ENCODE measurements at places on chromosomes 12 and 14.
A peak's percentile ranks its signal among the peaks of the same experiment; 100 is the strongest.

DNA sequence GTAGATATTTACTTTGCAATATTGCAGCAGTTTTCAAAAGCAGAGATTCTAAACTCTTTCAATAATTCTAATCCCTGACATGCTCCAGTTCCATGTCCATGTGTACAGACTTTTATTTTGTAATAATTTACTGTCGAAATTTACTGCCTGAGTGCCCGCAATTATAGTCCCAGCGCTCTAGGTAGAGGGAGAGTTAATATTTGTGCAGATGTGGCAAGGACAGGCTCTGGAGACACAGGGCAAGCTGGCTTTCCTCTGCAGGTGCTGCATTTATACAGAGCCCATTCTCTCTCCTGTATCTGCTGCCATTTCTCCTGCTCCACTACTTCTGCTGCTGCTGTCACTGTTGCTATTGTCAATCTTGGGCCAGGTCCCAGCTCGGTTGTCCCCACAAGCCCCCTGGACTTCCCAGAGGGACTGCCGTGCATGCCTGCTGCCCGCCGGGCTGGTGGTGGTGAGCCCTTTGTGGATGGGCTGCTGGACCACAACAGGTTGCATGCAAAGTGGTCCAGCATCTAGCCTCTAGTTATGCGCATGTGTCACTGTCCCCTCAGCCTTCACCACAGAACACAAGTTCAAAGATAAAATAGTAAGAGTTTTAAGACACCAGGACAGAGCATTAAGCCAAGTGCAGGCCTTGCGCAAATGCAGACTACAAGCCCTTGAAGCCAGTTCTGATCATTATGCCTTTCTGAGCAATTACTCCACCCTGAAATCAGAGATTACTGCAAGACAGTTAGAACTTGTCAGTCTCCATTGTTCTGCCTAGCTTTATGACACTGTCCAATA, 40.8 kb upstream of the CSRP2 start:
- DNase-seq: no peak

- DNase-seq: no peak
These were observed 127.1 kb upstream of the CNTN1 start for GRCh38 chr12:40565029-40565633.

DNA sequence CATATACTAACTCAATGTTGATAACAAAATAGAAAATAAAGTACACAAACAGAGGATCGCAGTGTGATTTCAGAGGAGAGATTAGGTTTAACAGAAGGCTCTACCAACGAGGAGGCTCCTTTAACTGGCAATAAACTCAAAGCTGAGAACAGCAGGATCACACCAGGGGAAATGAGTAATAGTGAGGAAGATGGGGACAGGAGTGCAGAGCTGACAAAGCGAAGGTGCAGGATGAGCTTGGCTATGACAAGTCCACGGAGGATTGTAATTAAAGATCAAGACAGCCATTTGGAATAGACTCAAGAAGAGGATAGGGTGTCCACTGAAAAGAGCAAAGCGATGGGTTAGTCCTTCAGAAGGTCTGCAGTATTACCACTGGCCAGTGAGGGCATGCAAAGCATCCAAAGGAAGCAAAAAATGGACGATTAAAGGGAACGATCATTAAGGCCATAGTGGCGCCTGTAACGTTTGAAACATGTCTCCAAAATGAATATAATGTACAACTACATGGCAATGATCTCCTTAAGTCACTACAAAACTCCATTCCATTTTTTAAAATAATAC, 85.3 kb downstream of the GRIN2B start:
- DNase-seq: no peak

- no peak for DNase-seq
These were observed 74.7 kb downstream of the TRIM9 start for GRCh38 chr14:51020024-51020710.

DNA sequence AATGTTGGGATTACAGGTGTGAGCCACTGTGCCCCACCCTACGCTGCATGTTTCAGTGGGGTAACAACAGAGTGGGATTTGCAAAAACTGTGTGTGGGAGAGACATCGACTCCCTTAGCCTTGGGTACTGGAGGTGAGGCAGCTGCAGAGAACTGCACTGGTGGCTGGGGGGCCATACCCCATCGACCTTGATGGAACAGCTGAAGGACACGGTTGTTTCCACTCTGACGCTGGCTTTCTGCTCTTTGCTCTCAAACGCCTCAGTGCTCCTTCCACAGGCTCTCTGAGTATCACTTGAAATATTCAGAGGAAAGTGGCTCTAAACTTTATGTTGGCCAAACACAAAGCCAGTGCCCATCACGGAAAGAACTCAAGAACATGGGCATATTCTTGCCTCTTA, 30.8 kb upstream of the LRRC10 start:
- no peak for DNase-seq

GRCh38 chr14:90615517-90616060, 200.6 kb downstream of the TTC7B start:
- DNase-seq: no peak

- DNase-seq: no peak
These were observed 685 bp upstream of the MYL6B start for GRCh38 chr12:56151672-56152131.

GRCh38 chr12:111034886-111035577, 114.7 kb upstream of the MYL2 start:
- no peak for DNase-seq

GRCh38 chr14:67050896-67051295, 138.3 kb upstream of the GARIN2 start:
- DNase-seq: no peak

DNA sequence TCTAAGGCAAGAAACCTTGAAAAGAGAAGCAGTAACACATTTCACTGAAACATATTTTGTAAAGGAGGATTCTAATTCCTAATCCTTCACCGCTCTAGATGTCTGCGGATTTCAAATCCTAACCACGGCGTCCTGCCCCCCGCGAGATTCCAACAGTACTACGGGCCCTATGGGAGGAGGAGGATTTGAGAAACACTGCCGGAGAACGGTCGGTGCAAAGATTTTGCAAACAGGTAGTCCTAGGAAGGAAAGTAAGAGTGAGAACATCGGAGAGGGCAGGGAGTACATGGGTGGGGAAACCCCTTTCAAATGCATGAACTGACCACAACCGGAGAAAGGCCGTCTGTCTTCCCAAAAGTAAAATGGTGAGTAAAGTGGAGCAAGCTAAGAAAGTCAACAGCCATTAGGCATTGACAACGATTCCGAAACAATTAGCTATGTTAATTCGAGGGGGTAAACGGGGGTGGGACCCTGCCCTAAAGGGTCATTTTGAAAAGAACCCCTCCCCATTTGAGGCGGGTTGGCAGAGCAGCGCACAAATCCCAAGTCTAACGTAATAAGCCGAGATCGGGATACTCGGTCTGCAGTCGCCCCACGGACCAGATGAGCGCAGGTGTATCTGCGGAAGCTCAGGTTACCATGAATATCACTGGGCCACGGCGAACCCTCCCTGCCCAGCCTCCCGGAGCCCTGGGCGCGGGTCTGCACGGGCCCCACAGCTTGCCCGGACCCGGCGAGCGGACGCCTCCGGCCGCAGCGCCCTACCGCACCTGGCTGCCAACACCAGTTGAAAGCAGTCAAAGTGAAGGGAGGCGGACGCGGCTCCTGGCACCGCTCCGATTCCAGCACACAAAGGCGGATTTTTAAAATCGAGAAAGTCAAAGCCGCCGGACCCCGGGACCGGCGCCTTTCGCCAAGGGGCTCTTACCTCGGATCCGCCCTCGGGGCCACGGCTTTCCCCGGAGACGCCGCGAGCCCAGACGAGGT, 662 bp downstream of the EPS8 start:
- peak; percentile 44 for DNase-seq

DNA sequence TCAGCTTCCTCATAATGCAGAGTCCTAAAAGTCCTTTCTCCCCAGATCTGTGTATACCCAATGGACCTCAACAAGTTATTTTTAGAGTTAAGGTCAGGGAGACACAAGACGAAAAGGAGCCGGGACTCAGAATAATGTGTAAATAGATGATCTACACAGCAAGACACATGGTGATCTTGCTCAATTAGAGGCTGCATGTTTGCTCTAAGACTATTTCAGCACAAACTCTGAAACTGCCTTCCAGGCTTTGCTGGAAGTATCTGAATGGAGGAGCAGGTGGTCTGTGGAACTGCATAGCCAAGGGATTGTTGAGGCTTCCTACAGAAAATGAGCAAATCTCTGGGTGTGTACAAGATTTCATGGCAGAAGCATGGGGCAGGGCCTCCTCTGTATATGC, 80.8 kb downstream of the CRACR2A start:
- DNase-seq: no peak

DNA sequence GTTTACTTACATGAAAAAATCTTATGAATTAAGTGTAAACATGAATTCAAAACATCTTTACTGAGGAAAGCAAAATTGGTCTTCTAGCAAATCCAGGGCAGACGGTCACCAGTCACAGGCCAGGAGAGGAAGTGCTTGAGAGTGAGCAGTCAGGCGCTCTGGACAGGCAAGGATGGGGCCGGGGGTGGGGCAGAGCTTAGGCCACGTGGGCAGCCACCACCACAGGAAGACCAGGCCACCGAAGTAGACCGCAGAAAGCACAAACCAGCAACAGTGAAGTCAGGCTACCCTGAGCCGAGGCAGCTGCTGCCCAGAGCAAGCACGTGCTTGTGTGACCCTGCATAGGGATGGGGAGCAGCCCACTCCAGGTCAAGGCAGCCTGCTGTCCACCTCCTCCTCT, 33.5 kb downstream of the SLC6A12 start:
- no peak for DNase-seq

GRCh38 chr12:46389031-46389616, 16.6 kb upstream of the SLC38A2 start:
- DNase-seq: no peak

- no peak for DNase-seq
These were observed 8.5 kb downstream of the ZFP36L1 start for GRCh38 chr14:68784226-68784910.

GRCh38 chr14:76051717-76052465, 66.3 kb downstream of the IFT43 start:
- no peak for DNase-seq

GRCh38 chr14:103341250-103342129, 7.5 kb downstream of the EIF5 start:
- DNase-seq: no peak

GRCh38 chr14:104973135-104973384, 5.1 kb downstream of the AHNAK2 start:
- no peak for DNase-seq

DNA sequence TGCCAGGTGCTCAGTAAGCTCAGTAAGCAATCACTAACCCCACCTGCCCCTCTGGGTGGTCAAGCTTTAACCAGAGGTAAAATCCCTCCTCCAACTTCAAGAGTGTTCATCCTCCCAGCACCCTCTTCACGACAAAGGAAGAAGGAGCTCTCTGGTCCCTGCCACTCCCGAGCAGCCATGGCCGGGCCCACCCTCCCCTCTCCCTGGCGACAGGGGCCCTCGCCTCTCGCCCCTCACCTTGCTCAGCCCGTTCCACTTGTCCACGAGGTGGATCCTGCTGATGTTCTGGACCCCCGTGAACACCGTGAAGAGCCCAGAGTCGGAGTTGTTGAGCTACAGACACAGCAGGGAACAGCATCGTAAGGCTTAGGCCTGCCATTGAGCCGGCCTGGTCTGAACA, 52.0 kb downstream of the SCARB1 start:
- no peak for DNase-seq

DNA sequence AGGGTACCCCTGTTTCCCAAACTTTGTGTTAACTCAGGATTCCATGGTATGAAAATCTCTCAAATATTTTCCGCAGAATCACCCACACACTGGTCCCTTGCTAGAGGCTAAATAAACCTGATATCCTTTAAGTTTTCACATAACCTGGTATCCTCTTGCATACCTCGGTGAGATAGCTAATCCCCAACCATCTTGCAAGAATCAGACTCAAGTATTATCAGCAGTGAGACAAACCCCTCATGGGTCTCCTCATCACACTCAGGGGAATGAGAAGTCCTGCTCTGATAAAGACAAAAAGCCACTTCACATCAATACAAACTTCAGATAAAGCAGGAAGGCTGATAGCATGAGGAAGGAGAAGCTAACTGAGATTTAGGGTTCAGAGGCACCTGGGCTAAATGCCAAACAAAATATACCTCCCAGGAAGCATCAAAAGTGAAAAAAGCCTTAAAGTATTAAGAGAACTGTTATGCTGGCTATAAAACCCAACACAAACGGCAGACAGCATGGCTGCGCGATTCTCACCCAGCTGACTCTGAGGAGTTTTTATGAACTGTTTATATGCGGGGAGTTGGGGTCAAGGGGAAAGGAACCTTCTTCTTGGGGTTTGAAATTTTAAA, 96.5 kb downstream of the FOXN3 start:
- DNase-seq: no peak

DNA sequence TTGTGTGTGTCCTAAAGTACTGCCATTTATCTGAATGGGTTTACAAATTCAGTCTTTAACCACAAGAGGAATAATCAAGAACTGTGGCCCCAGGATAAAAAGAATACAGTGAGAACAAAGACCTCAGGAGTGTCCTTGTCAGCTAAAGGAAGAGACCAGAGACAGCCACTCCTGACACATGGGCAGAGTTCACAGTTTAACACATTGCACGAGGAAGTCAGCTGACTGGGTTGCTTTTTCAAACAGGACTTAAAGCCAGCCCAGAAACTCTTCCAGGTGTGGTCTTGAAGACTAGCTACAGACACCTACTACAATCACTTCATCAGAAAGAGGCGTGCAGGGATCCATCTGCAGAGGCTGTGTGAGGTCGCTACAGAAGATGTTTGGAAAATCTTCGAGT, 42.8 kb downstream of the GNS start:
- no peak for DNase-seq

- DNase-seq: no peak
These were observed 16.2 kb downstream of the PXN start for GRCh38 chr12:120249266-120249874.

DNA sequence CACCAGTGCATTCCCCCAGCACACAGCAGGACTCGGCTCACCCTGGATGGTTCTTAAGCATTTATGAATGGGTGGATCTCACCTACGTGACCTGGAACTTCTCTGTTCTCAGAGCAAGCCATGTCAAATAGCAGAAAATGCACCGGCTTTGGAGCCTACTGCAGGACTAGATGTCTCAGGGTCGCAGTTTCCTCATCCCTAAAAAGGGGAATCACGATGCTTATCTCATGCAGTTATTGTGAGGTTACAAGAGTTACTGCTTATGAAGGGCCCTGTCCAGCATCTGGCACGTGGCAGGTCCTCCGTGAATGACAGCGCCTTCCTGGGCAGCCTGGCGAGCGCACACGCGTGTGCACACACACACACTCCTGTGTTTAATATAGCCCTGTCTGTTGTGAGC, 128.5 kb downstream of the ETV6 start:
- DNase-seq: no peak

DNA sequence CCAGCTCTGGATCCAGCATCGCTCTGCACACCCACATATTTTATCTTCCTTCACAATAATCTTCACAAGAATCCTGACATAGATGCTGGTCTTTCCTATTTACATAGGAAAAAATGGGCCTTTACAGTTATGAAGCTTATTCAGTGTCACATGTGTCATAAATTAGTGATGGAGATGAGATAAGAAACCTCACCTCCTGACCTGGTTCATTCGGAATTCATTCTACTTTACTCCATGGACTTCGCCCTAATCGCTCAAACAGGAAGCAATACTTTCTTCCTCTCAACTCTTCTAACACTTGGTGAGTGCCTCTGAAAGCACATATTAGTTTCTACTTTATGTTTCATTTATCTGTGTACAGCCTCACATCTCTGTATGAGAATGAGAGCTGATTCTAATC, 12.0 kb upstream of the SINHCAF start:
- no peak for DNase-seq

GRCh38 chr14:104392001-104392395, 187.6 kb upstream of the C14orf180 start:
- DNase-seq: no peak
